Kidney (tissue), 22 donors: ENCODE measurements at places on chromosomes 7 and 10. TPM values are rescaled to one million over a fixed set of nuclear protein-coding genes. Genes with fewer than 3 reads are reported as not detected.

- no peak overlapping the region for H3K27ac ChIP-seq
- H3K36me3 ChIP-seq: no peaks in the 10 kb centered on the region
- H3K4me1 ChIP-seq: no peaks in the 10 kb centered on the region
- no peak for DNase-seq
- no peaks in the 10 kb centered on the region for H3K27me3 ChIP-seq
These were observed 185.4 kb upstream of the FOXP2 start for GRCh38 chr7:114229246-114229645.

DNA sequence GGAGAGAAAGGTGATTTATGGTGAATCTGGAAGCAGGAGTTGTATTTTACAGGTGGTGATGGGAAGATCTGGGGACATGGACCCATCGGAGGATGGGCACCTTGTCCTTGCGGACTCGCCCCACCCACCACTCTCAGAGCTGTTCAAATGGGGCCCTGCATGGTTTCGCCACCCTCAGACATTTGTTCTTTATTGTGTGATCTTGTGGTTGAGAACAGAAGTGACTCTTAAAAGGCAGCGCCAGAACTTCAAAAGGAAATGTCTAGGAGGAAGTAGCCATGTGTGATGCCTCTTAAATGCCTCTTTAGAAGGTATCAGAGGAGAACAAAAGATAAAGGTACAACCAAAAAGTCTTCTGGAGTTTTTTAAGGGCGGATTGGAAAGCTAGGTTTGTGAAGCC is 205.7 kb downstream of the KIAA1217 start:
- peaks cover 12% of the 10 kb centered on the region for H3K4me1 ChIP-seq
- no peaks in the 10 kb centered on the region for H3K36me3 ChIP-seq
- no peak overlapping the region for H3K4me3 ChIP-seq
- H3K27ac ChIP-seq: no peak overlapping the region

- no peaks in the 10 kb centered on the region for H3K27me3 ChIP-seq
- H3K36me3 ChIP-seq: no peaks in the 10 kb centered on the region
- DNase-seq: no peak
- H3K4me3 ChIP-seq: no peak overlapping the region
- H3K27ac ChIP-seq: no peak overlapping the region
These were observed 102.1 kb upstream of the ABCB5 start for GRCh38 chr7:20513341-20513740.

DNA sequence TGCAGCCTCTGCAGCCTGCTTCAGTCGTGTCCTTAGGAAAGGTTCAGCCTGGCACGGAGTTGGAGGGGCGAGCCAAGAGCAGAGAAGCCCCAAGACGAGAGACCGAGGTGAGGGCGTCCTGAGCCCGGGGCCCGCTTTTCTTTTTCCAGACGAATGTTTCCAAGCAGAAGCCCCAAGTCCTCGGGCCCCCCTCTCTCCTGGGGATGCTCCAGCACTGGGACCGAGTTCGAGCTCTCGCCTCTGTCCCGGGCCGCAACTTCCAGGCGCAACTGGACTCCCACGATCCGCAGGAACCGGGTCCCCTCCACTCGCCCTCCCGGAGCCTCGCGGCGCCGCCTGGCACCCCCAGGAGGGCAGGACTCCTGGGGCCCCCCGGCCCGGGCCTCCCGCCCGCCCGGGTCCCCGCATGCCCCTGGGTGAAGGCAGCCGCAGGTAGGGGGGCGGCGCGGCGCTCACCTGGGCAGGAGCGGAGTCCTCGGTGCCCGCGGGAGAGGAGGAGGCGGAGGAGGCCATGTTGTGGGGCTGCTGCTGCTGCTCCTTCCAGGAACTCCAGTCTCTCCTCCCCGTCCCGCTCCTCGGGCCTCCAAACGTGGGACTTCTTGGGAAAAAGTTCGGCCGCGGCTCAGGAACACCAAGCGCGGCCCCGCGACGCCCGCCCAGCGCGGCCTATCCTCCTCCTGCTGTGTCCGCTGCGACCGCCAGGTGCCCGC is 45.3 kb upstream of the CDK1 start:
- H3K4me1 ChIP-seq: no peaks in the 10 kb centered on the region
- peaks cover 10% of the 10 kb centered on the region for H3K27me3 ChIP-seq
- no peaks in the 10 kb centered on the region for H3K36me3 ChIP-seq
- H3K27ac ChIP-seq: peak overlapping the region; percentile 81

CAV2 gene
- 50.8 TPM for total RNA-seq

COPG2 gene
- total RNA-seq: 27.6 TPM

GRCh38 chr10:30861221-30861620 is 170.4 kb downstream of the ZNF438 start:
- no peak overlapping the region for H3K27ac ChIP-seq
- no peaks in the 10 kb centered on the region for H3K36me3 ChIP-seq
- no peak for DNase-seq
- H3K4me3 ChIP-seq: no peak overlapping the region
- no peaks in the 10 kb centered on the region for H3K27me3 ChIP-seq
- H3K4me1 ChIP-seq: no peaks in the 10 kb centered on the region

FGFBP3 gene
- 2.7 TPM for total RNA-seq

DNA sequence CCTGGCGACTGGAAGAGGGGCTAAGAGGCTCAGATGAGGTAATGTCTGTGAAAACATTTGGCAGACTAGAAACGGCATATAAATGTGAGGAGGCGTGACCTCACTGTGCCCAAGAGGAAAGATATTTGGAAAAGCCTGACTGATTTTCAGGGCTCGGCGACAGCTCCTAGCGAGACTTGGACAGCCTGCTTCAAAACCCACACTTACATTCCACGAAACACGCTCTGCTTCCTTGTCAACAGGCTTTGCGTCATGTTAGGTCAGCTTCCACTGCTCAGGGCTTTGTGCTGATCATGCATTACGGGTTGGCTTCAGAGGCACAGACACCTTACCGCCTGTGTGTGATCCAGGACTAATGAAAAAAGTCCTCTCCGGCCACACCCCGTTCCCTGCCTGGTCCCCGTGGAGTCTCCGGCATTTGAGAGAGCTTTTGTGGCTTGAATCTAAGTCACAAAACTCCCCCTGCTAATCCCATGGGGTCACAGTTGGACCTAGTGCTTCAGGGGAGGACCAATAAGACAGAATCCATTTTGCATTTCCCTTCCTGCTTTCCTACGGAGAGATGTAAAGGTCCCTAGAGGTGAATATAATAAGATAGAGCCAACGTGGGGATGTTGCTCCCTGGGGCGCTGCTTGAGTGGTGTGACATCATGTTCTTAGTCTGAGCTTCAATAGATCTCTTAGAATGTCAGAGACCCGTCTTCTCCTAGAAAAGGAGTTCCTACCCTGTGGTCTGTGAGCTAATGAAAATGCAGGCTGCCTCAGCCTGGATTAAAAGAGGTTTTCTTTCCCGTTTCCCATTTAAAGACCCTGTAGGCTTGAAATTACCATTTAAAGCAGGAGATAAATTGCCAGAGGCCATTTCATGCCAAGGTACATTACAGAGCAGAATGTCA is 25.5 kb downstream of the FGFBP3 start:
- H3K4me1 ChIP-seq: peaks cover 3% of the 10 kb centered on the region
- H3K27ac ChIP-seq: no peak overlapping the region
- peak; percentile 73 for DNase-seq

DNA sequence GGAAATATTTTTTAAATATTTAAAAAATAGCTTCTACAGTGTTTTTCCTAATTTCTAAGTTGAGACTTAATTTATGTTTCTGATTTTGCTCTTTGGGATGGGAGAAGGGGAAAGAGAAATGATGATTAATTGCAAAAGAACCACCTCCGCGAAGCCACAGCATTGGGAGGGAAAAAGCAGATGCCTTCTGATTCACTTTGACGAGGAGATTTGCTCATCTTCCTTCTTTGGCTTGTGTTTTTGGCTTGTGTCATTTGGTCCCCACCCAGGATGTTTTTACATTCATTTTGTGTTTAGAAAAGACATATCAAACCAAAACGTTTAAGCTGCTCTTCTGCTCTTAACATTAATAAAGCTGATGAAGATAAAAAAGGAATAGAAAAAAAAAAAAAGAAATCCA is 121.7 kb downstream of the MACC1 start:
- no peaks in the 10 kb centered on the region for H3K4me1 ChIP-seq
- no peak for DNase-seq
- no peak overlapping the region for H3K4me3 ChIP-seq
- no peak overlapping the region for H3K27ac ChIP-seq
- no peaks in the 10 kb centered on the region for H3K36me3 ChIP-seq

DNA sequence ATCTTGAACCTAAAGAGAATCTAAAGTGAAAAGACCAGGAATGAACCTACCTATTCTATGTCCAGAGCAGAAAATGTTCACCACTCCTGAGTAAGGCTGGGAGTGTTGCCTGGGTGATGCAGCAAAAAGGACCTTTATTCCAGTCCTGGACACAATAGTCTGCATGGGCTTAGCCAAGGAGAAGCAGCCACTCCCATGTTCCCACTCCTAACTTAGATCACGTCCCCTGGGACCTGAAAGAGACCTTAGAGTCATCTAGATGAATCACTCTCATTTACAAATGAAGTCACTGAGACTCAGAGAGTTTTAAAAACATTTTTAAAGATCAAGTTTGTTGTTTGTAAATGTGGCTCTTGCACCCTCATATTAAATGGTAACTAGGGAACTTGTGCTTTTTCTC is 763.4 kb downstream of the KCNMA1 start:
- H3K27me3 ChIP-seq: no peaks in the 10 kb centered on the region
- no peaks in the 10 kb centered on the region for H3K36me3 ChIP-seq
- H3K4me3 ChIP-seq: no peak overlapping the region
- no peak for DNase-seq
- H3K27ac ChIP-seq: no peak overlapping the region

DNA sequence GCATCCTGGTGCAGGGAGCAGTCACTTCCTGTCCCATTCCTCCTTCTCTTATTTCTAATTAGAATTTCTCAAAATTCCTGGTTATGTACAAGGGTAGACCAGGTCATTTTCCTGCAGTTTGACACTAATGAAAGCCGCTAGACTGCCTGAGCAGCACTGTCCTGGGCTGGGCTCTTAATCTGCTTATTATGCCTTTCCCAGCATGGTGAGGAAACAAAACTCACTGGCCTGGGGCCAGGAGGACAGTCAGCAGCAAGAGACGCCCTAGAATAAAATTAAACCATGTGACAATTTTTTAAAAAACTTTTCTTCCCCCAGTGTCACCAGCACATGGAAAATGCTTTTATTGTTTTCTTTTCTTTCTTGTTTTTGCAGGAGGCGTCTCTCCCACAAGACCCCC is 647.5 kb downstream of the TYW1 start:
- no peak overlapping the region for H3K27ac ChIP-seq
- H3K4me1 ChIP-seq: no peaks in the 10 kb centered on the region
- H3K36me3 ChIP-seq: no peaks in the 10 kb centered on the region

ZNF679 gene
- not detected for total RNA-seq

SEMA4G gene
- 6.1 TPM for total RNA-seq
